ENCODE measurements at places on chromosomes 13 and 19.

GRCh38 chr19:18317961-18318800, 4.7 kb downstream of the LSM4 start:
- DNase-seq: no peak

DNA sequence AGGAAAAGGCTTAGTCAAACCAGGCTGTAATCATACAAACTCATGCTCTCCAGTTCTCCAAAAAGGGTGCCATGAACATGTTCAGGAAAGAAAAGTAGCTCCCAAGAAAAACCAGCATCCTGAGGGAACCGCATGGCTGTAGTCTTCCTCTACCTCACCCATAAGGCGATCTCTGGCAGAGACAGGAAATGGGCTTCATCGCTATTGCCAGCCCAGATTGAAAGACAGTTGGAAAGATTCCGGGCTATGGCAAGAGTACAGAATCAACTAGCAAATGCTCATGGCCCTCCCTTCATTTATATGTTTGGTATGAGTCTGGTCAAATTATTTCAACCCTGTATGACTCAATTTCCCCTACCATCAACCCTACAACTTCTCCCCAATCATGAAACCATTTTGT, 140.1 kb downstream of the LHFPL6 start:
- no peak for DNase-seq

DNA sequence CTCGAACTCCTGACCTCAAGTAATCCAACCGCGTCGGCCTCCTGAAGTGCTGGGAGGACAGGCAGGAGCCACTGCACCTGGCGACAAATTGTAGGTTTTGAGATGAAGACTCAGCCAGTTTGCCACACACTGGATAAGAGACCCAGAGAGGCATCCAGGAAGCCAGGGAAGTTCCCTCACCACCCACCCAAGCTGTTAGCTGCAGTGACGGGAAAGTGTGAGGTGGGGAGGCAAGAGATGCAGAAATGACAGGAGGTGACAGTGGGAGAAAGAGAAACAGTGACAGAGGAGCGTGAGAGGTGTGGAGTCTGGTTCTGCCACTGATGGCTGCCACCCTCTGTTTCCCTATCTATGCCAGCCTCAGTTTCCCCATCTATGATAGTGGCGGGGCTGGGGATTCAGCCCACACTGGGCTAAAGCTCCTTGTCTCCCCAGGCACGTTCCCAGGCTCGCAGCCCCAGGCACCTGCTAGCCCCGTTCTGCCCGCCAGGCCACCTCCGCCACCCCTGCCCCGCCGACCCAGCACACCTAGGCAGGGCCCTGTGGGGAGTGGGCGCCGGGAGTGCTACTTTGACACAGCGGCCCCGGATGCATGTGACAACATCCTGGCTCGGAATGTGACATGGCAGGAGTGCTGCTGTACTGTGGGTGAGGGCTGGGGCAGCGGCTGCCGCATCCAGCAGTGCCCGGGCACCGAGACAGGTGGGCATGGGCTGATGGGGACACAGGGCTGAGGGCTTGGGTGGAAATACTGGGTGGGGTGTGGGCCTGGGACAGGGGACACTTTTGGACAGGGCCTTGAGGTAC, 21.0 kb downstream of the LTBP4 start:
- no peak for DNase-seq

DNA sequence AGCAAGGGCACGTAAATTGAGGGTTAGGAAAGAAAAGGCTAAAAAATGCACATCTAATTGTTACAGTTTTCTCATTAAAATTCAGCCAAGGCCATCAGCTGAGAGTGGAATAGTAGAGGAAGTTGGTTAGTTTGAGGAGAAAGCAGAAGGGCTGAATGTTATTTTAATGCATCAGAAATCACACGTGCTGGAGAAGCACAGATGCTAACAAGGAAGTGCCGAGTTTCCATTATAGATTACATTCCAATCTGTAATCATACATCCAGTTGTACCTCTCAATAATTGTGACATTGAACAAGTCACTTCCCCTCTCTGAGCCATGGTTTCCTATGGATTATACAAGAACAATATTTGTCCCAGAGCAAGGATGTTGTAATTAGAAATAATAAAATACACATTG, 25.1 kb downstream of the FPR3 start:
- no peak for DNase-seq

DNA sequence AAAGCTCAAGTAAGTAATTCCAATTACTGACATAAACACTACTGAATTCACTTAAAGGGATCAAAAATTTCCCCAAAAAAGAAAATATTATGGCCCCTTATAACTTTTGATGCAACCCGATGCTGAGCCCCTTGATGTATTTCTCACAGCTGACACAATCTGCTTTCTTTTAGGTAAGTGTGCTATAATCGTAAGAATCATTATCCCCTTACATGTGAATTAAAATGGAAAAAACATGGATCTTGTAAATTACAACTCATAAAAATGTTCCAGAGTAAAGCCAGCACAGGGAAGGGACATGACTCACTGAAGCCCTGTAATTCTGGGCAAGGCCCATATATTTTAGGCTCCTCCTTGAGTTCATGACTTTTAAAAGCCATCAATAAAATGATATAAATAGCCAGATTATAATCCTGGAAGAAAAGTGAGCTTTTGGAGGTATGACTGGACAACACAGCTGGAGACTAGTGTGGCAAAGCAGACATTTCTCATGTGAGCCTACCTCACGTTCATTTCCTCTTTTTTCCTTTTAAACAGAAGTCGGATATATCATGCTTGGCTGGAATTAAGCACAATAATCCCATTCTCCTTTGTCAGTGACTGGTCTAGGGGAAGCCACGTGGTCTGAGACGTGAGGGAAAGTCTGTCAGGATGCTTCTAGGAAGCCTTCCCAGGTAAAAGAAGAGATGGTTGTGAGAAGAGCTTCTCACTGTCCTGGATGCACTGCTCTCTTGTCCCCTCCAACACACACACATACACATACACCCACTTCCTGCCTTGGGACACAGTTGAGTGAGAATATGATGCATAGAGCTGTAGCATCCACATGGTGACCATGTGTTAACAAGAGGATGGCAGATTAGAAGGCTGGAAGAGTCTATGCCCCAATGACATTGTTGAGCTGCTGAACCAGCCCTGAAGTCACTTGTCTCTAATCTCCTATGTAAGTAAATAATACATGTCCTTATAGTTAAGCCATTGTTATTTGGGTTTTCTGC, 165.4 kb downstream of the RGCC start:
- DNase-seq: no peak

DNA sequence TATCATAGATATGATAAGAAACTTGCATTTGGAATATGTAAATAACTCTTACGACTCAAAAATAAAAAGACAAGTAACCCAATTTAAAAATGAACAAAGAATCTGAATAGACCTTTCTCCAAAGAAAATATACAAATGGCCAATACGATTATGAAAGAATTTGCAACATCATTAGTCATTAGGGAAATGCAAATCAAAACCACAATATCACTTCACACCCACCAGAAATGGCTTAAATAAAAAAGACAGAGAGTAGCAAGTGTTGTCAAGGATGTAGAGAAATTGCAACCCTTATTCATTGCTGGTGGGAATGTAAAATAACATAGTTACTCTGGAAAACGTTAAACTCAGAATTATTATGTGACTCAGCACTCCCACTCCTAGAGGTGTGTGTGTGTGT, 226.6 kb upstream of the MAB21L1 start:
- no peak for DNase-seq

GRCh38 chr19:2282062-2282861, at the start of gene PEAK3:
Gene PEAK3 (minus strand): TSS chr19:2282175. CDS start chr19:2280931, 1,244 bp downstream.
- DNase-seq: peak; percentile 75

- DNase-seq: no peak
These were observed at the start of gene ARHGAP45 for GRCh38 chr19:1066748-1067340. Gene ARHGAP45 (plus strand): TSS chr19:1067167. CDS start chr19:1067406, 239 bp downstream.

DNA sequence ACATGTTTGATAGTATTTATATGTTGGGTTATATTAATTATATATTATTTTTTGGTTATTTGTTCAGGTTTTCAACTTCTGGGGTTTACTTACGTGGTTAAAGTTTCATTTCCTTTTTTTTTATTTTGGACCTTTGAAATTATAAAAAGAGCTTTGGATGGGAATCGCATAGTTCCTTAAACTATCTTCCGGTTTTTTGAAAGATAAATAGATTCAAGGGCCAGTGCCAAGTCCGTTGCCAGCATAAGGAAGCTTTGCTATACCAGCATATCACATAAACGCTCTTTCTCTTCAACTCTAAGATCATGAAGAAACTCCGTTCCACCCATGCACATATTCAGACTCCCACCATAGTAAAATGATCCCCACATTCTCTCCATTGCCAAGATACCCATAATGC, 7.4 kb upstream of the OXGR1 start:
- DNase-seq: no peak

DNA sequence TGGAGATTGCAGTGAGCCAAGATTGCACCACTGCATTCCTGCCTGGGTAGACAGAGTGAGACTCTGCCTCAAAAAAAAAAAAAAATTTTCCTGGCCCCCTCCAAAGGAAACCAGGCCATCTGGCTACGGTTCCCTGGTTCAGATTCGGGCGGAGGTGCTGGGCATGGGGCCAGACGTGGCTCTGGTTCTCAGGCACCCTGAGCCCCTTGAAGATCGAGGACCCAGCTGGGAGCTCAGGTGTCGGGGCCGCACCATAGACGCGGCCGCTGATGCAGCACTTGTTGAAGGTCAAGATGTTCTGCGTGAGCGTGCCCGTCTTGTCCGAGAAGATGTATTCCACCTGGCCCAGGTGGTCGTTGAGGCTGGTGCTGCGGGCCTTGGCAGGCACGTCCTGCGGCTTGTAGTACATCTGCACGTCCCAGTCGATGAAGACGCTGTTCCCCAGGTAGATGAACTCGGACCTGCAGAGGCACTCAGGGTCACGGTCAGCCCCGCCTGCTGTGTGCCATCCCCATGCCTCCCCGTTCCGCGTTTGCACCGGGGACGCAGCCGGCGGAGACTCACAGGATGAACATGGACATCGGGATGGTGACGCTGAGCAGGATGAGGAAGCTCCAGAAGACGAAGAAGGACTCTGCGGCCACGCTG, 12.3 kb downstream of the ATP8B3 start:
- no peak for DNase-seq

GRCh38 chr13:51156648-51157047, 45.6 kb upstream of the C13orf42 start:
- no peak for DNase-seq

GRCh38 chr13:51015973-51016372, 95.1 kb downstream of the C13orf42 start:
- no peak for DNase-seq

DNA sequence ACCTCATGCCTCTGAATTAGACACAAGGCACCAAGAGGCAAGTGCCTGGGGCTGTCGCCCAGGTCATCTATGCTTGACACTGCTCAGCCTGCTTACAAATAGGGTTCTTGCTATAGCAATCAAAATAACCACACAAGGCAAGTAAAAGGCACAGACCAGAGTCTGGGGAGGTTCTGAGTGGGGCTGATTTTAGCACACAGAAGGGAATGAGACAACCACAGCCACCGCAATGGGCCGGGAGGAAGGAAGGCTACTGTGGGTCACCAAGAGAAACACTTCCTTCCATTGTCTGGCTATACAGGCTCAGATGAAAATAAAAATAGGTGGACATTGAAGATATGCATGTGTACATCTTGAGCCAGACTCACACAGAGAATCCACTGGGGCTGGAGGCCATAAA, 159.1 kb downstream of the DLEU7 start:
- DNase-seq: no peak

DNA sequence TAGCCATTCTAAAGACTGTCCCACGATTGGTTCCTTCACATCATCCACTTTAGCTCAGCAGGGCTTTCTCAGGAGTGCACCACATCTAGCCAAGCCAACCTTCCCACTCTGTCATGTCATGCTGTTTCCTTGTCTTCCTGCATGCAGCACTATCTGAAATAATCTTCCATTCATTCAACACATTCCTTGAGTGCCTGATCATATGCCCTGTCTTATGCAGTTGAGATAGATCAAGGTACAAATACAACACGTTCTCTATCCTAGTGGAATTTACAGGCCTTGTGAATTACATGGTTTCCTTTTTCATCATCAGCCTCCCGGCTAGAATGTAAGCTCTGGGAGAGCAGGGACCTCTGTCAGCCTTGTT, 6.8 kb upstream of the MRPS31 start:
- no peak for DNase-seq

- DNase-seq: peak; percentile 61
These were observed 48.6 kb upstream of the GTF3A start for GRCh38 chr13:27375686-27376326.

GRCh38 chr13:35593651-35594050, 117.2 kb upstream of the MAB21L1 start:
- DNase-seq: no peak

DNA sequence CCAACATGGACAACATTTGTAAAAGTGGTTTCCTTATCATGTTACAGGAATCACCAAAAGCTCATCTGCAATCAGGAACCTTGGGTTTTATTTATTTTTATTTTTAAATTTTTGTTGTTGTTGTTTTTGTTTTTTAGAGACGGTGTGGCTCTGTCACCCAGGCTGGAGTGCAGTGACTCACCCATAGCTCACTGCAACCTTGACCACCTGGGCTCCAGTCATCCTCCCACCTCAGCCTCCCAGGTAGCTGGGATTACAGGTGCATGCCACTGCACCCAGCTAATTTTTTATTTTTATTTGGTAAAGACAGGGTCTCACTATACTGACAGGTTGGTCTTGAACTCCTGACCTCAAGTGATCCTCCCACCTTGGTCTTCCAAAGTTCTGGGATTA, 13.6 kb upstream of the SERP2 start:
- DNase-seq: no peak

DNA sequence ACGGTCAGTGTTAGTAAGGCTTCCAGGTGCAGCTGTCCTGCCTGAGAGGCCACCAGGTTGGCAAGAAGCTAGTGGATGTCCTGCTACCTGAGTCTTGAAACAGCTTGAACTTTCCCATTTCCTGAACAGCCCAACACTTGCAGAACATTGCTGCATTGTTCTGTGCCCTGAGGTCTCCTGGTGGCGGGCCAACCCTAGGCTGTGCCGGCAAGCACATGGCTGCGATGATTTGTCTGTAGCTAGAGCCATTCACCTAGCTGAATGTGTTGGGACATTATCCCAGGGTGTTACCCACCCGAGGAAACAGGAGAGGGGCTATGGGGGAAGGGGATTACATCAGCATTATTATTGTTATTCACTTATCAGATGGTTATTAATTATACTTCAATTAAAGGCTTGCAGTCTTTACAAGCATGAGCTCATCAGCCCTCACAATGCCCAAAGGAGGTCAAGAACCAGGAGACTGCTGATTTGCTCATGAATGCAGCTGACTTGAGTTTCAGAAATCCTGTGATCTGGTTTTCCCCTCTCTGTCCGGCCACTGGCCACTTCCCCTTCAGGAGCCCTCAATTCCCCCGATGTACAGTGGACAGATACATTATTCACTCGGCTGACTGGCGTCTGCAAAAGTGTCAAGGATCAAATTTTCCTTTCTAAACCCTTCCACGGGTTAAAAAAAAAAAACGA, 187.6 kb upstream of the TSC22D1 start:
- DNase-seq: no peak

GRCh38 chr13:26420282-26420960, 137.1 kb upstream of the WASF3 start:
- DNase-seq: no peak

- DNase-seq: no peak
These were observed 1.6 kb downstream of the LATS2 start for GRCh38 chr13:21059641-21060337.

- no peak for DNase-seq
These were observed 15.7 kb downstream of the ZNF808 start for GRCh38 chr19:52542984-52543664.

GRCh38 chr13:71813187-71813586, 53.8 kb downstream of the DACH1 start:
- DNase-seq: no peak

Measured in ureter (tissue), 1 donor.